Diencephalon (tissue), 1 donor: ENCODE measurements at places on chromosomes 2 and 18. TPM values are rescaled to one million over a fixed set of nuclear protein-coding genes. Genes with fewer than 3 reads are reported as not detected.

Gene SCYGR8
- total RNA-seq, result not detected

Gene CLHC1
- total RNA-seq, result 27.5 TPM

Gene MAP3K19
- 9.5 TPM for total RNA-seq

Gene CPLX4
- total RNA-seq, result not detected

Gene ZSWIM2
- total RNA-seq, result 0.23 TPM
